ENCODE measurements at places on chromosomes 1 and 21. TPM values are rescaled to one million over a fixed set of nuclear protein-coding genes. Genes with fewer than 3 reads are reported as not detected.

- H3K4me1 ChIP-seq, result no peaks in the 10 kb centered on the region
- H3K4me3 ChIP-seq, result no peak overlapping the region
- no peak for DNase-seq
- H3K36me3 ChIP-seq, result no peaks in the 10 kb centered on the region
- no peak overlapping the region for H3K27ac ChIP-seq
Measured at GRCh38 chr1:22763487-22764200, 53.0 kb downstream of the EPHB2 start.

DNA sequence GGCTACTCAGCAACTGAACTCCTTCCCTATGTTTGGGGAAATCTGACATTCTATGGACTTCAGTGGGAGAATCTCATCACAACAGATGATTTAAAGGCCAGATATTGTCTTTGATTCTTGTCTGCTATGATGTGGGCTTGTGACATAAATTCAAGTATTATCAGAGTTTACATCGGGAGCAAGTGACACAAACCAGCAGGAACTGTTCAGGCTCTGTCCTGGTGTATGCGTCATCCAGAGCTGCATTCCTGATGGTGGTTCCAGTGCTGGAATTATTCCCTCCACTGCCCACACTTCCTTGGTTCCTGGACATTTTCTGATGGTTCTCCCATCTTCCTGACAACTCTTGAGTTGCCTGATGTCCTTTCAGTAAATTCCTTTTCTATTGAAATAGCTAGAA, 10.8 kb upstream of the LSM10 start:
- no peak overlapping the region for H3K27ac ChIP-seq
- H3K4me3 ChIP-seq, result no peak overlapping the region
- peaks cover 26% of the 10 kb centered on the region for H3K36me3 ChIP-seq
- H3K4me1 ChIP-seq, result no peaks in the 10 kb centered on the region
- no peak for DNase-seq

Gene MORC3
- 49.6 TPM for total RNA-seq

Gene IGSF5
- total RNA-seq, result not detected

- H3K27me3 ChIP-seq, result no peaks in the 10 kb centered on the region
- no peak overlapping the region for H3K27ac ChIP-seq
- DNase-seq, result no peak
- H3K4me1 ChIP-seq, result no peaks in the 10 kb centered on the region
Measured at GRCh38 chr1:55916907-55917306, 662.5 kb downstream of the PLPP3 start.

Data from SJSA1 (cell line).